ENCODE measurements at places on chromosomes 7 and 10. TPM values are rescaled to one million over a fixed set of nuclear protein-coding genes. Genes with fewer than 3 reads are reported as not detected.

The UPK3B gene
- total RNA-seq, result 1.7 TPM

The WDFY4 gene
- total RNA-seq, result 1.9 TPM

The HPSE2 gene
- not detected for total RNA-seq

The CUEDC2 gene
- 24.2 TPM for total RNA-seq

The RBM20 gene
- total RNA-seq, result 1.3 TPM

The MNX1 gene
- not detected for total RNA-seq

The DENND2A gene
- total RNA-seq, result not detected

The SUMF2 gene
- total RNA-seq, result 97.8 TPM

The RTKN2 gene
- 0.49 TPM for total RNA-seq

The LRRC18 gene
- not detected for total RNA-seq

The CNTNAP2 gene
- total RNA-seq, result 0.08 TPM

The COA1 gene
- 96.7 TPM for total RNA-seq

The PKD2L1 gene
- total RNA-seq, result 0.14 TPM

The TRPV5 gene
- total RNA-seq, result not detected
